T-helper 17 cell (primary cell): ENCODE measurements at places on chromosomes 2 and 18.

DNA sequence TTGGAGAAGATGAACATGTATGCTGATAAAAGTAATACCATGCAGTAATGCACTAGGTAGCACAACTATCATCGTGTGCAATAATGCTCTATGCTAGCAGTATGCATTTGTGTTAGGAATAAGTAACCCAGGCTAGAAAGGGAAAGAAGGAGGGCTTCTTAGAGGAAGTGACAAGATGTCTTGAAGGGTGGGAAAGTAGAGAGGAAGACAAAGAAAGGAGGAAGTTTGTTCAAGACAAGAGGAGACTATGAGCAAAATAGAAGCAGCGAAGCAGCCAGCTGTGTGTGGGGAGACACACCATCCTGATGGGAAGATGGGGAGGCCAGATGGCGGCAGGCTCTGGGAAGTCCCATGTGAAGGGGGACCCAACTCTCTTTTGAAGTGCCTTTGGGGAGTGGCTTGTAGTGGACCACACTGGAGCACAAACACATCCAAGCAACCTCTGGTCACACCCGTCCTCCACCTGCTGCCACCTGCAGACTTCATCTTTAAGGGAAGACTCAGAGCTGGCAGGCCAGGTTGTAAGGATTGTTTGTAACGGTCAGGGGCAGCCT lies 39.9 kb upstream of the INHBB start:
- no peak for DNase-seq

GRCh38 chr2:217307023-217307422 lies 447.2 kb upstream of the TNP1 start:
- no peak for DNase-seq

- DNase-seq: no peak
Observed at GRCh38 chr2:207844648-207845047, 74.9 kb upstream of the FZD5 start.

DNA sequence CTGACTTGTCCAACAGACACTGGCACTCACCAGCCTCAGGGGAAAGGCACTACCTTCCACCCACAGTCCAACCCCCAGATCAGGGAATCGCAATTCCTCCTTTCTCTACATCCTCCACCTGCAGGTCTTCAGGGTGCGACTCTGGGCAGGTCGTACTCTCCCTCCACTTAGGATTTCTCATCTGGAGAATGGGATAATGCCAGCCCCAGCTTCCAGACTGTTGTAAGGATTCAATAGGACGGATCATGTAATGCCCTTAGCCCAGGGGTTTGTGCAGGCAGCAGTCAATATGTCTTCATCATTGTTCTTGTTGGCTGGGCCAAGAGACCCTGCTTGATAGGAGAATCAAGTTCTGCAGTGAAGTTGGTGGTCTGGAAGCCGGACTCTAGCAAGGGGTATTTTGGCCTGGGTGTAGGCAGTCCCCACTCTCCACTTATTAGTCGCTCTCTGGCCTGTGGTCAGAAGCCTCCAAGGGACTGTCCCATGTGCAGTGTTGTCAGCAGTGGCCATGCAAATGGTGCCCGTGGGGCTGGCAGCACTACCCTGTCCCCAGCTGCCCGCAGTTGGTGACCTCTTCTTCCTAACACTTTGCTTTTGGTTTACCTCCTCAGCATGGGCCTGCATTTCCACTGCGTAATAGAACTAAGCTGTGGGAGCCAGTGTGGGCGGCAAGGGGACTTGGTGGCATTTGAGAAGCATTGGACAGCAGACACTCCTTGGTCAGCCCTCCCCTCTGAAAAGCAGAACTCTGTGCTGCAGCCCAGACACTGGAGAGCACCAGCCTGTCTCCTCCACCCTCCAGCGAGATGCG lies 172.4 kb upstream of the HS6ST1 start:
- no peak for DNase-seq

DNA sequence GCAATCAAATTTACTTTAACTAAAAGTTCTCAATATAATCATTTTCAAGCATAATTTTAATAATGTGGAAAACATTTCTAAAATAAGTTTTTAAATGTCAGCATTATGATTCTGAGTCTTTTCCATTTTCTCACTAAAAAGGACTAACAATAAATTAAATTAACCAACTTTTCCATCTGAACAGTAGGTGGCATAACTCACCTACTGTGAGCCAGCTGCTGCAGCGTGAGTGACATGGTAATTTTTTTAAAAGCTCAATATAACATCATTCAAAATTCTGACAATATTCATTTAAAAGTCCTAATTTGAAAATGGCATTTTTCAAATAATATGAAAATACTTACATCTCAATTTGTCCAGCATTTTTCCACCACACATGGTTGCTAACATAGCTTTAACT lies 66.5 kb downstream of the DTNB start:
- no peak for DNase-seq

DNA sequence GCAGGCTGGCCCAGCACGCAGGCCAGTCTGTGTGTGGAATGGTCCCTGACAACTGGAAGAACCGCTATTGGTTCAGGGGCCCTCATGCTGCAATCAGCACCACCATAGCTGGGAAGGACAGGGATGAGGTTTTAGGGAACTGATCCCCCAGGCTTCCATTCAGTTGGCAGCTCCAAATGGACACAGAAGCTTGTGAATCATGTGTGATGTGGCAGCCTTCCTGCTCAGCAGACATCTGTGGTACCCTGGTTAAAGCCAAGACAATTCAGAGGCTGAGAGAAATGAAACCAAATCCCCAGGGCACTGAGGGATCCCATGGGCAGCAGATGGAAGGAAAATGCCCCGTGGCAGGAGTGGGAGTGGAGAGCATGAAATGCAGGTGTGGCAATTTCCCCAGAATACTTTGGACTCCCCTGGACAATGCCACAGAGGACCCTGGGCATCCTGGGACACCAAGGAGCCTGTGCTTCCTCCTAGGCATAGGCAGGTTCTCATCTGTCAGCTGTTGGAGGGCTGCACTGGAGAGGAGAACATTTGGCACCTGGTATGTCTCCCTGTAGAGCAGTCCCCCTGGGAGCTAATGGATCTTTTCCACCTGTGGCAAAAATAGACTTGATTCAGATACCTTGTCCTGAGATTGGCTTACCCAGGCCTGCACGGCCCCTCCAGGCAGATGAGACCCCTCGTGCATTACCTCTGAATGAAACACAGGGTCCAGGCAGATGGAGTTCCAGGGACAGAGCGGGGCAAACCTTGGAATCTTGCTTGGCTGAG lies 162.2 kb upstream of the BCL2L11 start:
- DNase-seq: no peak

DNA sequence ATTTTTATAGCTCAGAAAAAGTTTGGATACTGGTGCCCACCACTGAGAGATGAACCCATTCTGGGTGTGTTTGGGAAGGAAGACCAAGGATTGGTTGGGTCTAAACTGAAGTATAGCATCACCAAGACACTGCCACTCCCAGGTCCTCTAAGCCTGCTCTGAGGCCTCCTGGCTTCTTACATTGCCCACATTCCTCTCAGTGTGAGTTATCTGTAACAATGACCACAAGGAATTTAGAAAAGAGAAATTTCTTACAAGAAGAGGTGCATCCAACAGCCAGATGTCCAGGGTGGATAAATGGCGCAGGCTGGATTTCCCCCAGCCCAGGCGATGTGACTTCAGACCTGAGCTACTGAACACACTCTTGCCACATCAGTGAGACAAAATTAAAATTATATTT lies 1.6 kb upstream of the GPR45 start:
- DNase-seq: no peak

DNA sequence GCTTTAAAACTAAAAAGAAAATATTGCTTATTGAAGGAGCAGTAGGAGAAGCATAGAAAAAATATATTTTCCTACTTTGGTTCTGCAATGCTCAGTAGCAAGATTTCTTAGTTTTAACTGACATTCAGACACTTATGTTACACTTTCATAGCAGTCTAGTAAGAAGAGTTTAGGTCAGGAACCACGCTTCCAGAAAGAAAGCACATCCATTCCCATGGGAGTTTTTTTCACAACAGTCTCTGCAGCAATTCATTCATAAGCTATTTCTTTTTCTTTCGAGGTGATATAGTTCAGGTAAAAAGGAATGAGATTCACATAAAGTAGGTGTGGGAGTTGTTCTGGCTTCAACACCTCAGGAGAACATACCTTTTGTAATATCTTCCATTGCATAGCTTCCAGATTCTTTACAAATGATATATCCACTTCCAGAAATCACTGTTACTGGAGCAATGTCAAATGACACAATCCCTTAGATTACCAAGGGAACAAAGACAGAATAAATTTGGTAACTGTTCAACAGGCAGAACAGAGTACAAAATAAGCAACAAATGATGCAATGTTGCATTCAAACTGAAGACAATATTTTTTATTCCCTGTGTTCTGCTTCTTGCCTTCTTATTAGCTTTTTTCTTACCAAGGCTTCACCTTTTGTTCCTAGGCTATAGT lies 95.2 kb upstream of the GULP1 start:
- no peak for DNase-seq

- DNase-seq: no peak
Observed at GRCh38 chr18:34223893-34224422, 755 bp downstream of the NOL4 start.
